ENCODE measurements at places on chromosomes 13 and 19.

DNA sequence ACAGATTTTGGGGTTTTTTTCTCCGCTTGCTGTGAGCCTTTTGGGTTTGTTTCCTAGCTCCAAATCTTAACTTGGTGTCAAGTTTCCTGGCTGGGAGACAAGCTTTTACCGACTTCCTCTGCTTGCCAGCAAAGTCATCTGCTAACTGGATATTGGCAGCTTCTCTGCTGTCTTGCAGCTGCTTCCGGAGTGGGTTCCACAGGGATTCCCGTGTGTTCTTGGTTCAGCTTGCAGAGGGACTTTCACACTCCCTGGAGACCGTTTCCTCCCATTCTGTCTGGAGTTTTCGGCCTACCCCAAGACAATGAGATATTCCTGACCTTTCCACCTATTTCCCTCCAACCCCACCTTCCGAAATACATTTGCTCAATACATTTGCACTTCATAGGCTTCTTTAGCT is 2.2 kb upstream of the COLGALT1 start:
- no peak for DNase-seq

- no peak for DNase-seq
Measured at GRCh38 chr13:88592105-88592504, 920.9 kb downstream of the SLITRK5 start.

- DNase-seq: no peak
Measured at GRCh38 chr13:99962242-99962641, 9.3 kb downstream of the ZIC5 start.

- no peak for DNase-seq
Measured at GRCh38 chr19:56153507-56153906, 12.4 kb downstream of the ZNF444 start.

DNA sequence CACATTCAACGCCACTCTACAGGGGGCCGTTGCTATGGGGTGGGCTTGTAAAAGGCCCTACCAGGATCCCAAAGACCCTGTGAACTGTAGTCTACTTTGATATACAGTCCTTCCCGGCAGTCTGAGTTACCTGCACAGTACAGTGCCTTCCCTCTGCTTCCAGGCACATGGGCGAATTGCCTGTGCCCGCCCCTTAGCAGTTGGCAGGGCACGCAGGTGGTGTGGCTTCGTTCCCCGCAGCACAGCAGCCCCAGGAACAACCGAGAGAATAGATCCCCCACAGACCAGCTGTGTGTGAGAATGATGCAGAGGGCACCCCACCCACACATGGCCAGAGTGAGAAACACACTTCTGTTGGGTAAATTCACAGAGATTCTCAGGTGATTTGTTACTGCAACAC is 60.6 kb downstream of the MRPL57 start:
- no peak for DNase-seq

- DNase-seq: no peak
Measured at GRCh38 chr19:13417054-13417453, 89.2 kb downstream of the CACNA1A start.

GRCh38 chr13:37364956-37365355 is 233.6 kb downstream of the POSTN start:
- no peak for DNase-seq

- DNase-seq: no peak
Measured at GRCh38 chr19:11092181-11092538, 2.9 kb downstream of the LDLR start.

DNA sequence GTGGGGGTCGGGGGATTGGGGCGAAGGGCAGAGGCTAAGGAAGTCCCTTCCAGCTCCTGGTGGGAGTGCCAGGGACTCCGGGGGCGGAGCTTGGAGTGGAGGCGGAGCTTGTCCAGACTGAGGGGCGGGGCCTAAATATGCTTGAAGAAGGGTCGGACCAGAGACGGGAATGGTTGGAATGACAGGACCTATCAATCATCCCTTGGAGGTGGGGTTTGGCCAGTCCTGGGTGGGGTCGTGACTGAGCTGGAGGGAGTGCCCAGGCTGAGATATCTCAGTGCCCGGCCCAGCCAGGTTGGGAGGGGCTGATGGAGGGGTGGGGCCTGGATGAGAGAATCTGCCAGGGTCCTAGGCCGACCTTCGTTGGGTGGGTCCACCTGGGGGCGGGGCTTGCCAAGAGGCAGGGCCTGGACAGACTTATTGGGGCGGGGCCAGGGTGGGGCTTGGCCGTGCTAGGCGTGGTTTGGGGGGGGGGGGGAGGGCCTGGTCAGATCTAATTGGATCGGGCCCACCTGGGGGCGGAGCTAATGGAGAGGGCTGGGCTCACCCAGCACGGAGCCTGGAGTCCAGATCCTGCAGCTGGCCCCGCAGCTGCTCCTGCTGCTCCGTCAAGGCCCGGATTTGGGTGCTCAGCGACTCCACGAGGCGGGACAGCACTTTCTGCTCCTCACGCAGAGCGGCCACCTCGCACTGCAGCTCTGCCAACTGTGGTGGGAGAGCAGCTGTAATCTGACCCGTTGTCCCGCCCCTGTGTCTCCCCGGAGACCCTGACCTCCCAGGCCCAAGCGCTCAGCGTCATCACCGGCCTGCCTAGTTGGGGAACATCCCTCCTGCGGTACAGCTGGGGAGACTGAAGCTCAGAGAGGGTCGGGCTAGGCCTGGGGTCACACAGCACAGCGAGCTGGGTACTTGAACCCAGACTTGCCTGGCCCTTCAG is 2.6 kb upstream of the WIZ start:
- DNase-seq: no peak

DNA sequence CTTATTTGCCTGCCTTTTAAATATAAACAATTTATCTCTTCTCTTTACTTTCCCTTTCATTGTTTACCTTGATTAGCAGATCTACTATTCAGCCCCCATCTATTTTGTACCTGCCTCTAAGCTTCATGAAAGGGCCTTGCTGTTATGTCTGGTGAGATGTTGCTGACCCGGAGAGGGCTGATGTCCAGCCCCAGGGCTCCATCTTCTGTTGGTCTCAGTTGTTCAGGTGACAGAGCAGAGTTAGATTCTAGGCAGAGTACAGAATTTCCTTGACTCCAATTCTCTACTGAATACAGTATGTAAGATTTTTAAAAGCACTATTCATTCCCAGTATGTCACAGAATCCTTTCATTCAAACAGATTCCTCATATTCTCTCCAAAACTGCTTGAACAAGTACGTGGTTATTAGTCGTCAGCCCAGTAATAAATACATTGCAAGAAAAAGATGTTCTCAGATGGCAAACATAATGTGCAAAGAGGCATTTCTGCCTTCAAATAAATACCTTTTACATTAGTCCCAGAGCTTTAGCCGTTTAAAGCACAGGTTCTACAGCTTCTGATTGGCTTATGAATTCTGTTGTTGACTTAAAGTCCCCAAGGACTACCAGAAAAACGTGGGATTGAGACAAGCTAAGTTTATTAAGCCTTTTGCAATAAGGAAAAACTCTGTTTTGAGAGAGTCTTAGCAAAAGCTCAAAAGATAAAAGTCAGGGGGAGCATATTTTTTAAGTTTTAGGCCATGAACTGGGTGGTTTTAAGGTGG is 159.1 kb downstream of the GPC5 start:
- no peak for DNase-seq

DNA sequence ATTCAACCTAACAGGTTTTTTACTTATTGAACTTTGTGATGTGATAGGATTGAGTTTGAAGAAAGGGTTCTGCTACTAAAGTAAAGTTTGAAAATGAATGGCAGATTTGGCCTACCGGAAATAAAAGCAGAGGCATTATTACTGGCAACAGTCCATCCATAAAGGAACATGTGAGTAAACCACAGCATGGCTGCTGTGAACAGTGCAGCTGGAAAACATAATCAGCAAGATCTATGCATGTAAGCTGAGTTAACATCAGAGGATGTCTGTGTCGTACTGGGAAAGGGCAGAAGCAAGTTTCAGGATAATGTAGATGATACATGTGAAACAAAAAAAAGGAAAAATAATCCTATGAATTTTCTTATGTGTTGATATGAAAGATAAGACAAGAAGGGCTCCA is 87.6 kb downstream of the CYSLTR2 start:
- no peak for DNase-seq

DNA sequence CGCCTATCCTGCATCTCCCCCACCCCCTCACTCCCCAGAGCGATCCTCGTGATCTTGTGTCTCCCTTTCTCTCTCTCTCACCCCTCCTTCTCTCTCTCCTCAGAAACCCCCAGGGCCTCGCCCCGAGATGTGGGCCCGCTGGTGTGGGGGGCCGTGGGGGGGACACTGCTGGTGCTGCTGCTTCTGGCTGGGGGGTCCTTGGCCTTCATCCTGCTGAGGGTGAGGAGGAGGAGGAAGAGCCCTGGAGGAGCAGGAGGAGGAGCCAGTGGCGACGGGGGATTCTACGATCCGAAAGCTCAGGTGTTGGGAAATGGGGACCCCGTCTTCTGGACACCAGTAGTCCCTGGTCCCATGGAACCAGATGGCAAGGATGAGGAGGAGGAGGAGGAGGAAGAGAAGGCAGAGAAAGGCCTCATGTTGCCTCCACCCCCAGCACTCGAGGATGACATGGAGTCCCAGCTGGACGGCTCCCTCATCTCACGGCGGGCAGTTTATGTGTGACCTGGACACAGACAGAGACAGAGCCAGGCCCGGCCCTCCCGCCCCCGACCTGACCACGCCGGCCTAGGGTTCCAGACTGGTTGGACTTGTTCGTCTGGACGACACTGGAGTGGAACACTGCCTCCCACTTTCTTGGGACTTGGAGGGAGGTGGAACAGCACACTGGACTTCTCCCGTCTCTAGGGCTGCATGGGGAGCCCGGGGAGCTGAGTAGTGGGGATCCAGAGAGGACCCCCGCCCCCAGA is 12.8 kb upstream of the TOMM40 start:
- no peak for DNase-seq

DNA sequence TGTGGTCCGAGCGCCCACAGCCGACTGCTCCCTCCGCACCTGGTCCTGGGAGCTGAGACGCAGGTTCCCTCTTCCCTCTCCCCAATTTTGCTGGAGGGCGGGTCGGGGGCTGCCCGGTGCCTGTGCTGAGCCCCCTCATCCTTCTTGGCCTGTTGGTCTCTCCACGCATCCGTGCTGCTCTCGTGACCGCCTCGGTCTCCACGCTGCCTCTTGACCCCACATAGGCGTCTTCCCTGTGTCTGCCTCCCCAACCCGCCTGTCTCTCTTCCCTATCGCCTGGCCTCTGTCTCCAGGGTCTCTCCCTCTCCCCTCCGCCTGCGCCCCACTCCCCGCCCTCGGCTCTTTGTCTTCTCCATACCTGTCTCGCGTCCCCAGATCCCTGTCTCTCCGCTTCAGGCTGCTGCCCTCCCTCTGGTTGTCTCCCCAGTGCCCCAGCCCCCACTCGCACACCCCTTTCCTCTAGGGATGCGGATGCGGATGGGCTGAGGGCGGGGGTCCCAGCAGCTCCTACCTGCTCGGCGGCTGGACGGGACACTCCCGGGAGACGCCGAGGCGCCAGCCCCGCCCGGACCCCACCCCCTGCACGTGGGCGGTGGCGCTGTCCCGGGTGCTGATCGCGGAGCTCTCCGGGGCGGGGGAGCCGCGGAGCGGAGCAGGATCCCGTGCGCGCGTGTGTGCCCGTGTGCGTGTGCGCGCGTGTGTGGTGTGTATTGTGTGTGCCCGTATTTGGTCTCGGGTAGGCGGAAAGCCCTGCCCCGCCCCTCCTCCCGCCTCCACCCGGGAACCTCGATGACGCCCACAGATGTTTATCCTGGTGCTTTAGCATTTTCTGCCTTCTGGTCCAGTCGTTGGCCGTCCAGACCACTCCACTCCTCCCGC is at the start of gene SYT5:
Gene SYT5 (minus strand): TSS at position 684 of the 879 bp plus-strand sequence. CDS start 1,248 bp downstream, outside the sequence.
- peak; percentile 72 for DNase-seq

Data from B cell (primary cell).